ENCODE measurements at places on chromosomes 3 and 15.

GRCh38 chr3:38811822-38812221 lies 4.2 kb downstream of the SCN10A start:
- no peak for DNase-seq

- no peak for DNase-seq
These were observed 303.8 kb downstream of the ERC2 start for GRCh38 chr3:56164436-56164835.

GRCh38 chr3:44223299-44223698 lies 18.4 kb upstream of the TOPAZ1 start:
- DNase-seq: no peak

GRCh38 chr3:69079269-69080159 lies 651 bp downstream of the UBA3 start:
- DNase-seq: no peak

- DNase-seq: no peak
These were observed 16.5 kb upstream of the USP50 start for GRCh38 chr15:50562735-50563640.

GRCh38 chr15:58702233-58702632 lies 47.3 kb downstream of the ADAM10 start:
- DNase-seq: no peak

DNA sequence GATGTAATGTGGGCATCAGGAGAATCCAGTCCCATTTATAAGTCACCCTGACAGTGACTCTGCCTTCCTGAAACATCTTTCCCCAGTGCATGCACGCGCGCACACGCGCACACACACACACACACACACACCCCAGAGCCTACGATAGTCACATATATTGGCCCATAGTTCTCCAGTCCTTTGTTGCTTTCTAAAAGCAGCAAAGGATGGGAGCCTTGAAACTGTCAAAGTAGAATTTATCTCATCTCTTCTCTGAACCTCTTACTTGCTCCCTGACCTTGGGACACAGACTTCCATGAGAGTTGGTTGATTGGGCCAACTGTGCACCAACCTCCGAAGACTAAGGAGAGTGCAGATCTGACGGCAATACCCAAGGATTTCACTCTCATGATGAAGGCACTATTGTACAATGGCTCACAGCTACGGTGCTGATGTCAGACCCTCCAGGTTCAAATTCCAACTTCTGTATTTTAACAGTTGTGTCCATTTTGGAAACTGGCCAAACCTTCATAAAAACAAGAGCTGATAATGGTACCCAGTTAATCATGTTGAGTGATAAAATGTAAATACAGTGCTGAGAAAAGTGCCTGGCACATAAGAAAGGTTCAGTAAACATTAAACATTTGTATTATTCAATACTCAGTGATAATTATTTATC lies 8.3 kb downstream of the CPA3 start:
- no peak for DNase-seq

DNA sequence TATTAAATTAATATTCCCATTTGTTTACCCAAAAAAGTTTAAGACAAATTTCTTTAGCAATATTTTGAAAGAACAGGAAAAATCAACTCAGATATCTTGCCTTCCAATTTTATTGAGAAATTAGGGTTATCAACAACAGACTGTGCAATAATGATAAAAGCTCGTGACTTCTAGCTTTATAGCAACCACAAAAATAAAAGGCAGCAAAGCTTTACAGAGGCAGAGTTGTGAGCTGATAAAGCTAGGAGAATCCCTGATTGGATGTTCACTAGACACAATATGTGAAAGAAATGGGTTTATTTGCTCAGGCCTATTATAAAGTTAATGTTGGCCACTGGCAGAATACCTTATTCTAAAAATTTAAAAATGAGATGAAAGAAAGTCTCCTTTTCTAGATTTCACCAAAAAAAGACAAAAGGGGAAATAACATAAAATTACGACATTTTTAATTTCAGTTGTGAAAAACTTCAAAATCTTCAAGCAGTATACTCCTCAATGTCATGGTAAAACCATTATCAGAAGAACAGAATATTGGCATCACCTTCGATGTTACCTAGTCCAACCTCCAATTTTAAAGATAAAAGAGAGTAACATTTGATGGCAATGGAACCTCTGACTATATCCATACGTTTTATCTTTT lies 2.8 kb downstream of the VPS13C start:
- DNase-seq: no peak

Measured in effector memory CD8-positive, alpha-beta T cell (primary cell).